ENCODE measurements at places on chromosomes 4 and X.

- no peak for DNase-seq
These were observed 333.6 kb upstream of the IGFBP7 start for GRCh38 chr4:57443787-57444186.

- DNase-seq, result no peak
These were observed 95.6 kb upstream of the SLC4A4 start for GRCh38 chr4:71243091-71243833.

GRCh38 chr4:169612871-169613859 is 782 bp upstream of the NEK1 start:
- peak; percentile 86 for DNase-seq

GRCh38 chr4:78665216-78665770 is 110.9 kb upstream of the BMP2K start:
- no peak for DNase-seq

GRCh38 chr4:165982934-165983333 is 109.9 kb downstream of the TLL1 start:
- no peak for DNase-seq

DNA sequence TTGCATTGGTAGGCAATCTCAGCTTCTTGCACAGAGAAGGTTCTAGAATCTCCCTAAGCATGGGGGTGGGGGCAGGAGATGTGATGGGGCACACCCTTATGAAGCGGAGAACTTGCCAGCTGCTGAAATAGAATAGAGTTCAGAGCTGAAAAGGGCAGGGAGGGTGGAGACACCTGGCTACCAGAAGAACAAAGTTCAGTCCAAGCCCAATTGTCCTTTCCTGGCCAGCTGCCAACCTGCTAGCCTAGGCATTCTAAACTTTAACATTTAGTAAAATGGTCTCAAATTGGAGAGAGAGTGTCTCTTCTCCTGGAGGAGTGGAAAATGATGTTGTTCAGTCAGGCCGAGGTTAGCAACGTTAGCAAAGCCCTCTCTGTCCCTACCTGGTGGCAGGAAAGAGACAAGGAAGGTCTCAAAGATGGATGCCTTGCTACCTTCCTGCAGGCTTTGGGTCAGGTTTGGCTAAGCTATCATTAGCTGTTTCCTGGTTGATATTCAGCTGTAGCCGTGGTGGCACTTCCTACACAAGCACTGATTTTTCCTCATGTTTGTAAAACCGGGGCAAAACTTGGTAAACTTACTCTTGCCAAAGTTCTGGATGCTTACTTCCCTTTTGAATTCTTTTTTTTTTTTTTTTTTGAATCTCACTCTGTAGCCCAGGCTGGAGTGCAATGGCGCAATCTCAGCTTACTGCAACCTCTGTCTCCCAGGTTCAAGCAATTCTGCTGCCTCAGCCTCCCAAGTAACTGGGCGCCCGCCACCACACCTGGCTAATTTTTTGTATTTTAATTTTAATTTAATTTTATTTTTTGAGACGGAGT is 34.7 kb upstream of the NYX start:
- DNase-seq, result peak; percentile 34

GRCh38 chr4:15691346-15692135 is 9.9 kb downstream of the FAM200B start:
- DNase-seq, result peak; percentile 28

DNA sequence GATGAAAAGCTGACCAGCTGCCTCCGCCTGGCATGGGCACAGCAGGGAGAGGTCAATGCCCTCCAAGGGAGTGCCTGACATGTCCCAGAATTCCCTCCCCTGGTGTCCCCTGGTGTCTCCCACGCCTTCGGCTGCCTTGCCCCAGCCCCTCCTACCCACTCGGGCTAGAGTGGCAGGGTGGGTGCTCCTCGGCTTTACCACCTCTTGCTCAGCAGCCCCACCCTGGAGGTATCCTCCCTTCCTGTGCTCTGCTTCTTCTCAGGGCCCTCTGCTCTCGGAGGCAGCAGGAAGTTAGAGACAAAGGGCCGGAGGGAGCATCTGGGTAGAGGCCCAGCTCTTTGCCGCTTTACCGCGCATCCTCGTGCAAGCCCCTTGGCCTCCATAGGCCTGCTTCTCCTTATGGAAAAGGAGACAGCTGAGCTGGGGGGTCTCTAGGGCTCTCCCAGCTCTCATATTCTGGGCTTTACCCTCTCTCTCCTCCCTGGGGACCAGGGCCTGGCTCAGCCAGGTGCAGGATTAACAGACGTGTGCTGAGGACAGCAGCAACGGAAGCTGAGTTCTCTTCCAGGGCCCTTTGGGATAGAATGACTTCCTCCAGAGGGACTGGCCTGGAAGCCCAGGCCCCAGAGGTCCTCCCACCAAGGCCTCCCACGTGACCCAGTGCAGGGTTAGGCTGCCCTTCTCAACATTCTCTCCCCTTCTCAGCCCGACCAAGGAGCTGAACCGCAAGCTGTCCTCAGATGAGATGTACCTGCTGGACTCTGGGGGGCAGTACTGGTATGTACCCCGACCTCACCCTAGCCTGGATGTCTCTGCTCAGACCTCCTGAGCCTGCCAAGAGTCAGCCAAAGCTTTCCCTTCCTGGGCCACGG is 17.2 kb downstream of the XPNPEP2 start:
- DNase-seq, result peak; percentile 72

GRCh38 chrX:118349188-118349587 is 3.3 kb downstream of the WDR44 start:
- no peak for DNase-seq

DNA sequence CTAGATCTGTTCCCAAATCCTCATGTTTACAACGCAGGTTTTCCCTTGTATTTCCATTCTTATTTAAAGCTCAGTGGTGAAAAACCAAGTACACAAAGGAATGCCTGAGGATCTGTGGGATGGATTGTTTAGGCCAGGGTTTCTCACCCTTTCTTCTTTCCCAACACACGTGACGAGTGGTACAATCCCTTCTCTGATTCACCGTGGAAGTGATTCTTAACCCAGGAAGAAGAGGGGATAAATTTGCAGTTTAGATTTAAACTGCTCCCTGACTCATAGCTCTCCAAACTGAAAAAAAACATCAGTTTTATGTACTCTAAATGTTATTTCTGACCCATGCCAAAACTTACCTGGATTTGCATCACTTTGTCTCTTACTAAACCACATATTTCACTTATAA is 17.0 kb downstream of the PAQR3 start:
- DNase-seq, result no peak

- peak; percentile 67 for DNase-seq
These were observed 3.5 kb downstream of the BCOR start for GRCh38 chrX:40094041-40094899.

DNA sequence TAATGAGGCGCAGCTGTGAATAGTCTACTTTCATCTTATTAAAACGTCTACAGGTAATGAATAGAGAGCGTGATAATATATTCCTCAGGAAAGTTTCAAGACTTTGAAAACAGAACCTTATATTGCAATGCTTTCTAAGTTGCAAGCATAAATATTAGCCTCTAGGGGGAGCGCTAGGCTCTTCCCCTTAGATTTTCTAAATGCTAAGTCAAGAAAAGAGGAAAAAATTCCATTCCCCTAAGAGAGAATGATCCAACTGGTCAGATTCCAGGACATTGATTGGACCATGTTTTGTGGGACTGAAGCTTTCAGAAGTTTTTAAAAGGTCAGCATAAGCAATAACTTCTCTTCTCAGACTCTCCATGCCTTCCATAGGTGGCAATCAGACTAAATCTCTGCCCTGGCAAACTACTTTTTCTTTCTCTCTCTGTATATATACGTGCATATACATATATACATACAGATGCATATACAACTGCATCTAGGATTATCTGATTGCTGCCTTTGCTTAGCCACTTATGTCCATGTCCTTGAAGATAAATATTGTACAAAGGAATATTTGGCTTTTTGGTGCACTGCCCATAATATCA is 492.9 kb downstream of the INPP4B start:
- peak; percentile 52 for DNase-seq

- DNase-seq, result no peak
These were observed 281.1 kb downstream of the SLC7A11 start for GRCh38 chr4:137961051-137961438.

DNA sequence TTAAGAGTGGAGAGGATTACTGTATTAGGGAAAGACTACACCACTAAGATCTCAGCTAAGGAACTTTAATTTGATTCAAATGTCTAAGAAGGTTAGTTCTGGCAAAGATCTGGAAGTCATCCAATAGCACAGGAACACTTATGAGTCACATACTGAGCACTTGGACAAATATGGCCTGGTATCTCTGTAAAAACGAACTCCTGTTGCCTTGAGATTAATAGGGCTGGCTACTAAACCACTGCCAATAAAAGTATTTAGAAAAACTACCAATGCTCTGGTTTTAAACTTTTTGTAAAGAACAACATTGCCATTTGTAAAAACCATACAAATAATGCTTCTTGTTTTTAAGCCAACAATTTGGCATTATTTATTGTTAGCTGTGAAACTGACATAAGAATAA is 70.5 kb downstream of the SEC24D start:
- no peak for DNase-seq

DNA sequence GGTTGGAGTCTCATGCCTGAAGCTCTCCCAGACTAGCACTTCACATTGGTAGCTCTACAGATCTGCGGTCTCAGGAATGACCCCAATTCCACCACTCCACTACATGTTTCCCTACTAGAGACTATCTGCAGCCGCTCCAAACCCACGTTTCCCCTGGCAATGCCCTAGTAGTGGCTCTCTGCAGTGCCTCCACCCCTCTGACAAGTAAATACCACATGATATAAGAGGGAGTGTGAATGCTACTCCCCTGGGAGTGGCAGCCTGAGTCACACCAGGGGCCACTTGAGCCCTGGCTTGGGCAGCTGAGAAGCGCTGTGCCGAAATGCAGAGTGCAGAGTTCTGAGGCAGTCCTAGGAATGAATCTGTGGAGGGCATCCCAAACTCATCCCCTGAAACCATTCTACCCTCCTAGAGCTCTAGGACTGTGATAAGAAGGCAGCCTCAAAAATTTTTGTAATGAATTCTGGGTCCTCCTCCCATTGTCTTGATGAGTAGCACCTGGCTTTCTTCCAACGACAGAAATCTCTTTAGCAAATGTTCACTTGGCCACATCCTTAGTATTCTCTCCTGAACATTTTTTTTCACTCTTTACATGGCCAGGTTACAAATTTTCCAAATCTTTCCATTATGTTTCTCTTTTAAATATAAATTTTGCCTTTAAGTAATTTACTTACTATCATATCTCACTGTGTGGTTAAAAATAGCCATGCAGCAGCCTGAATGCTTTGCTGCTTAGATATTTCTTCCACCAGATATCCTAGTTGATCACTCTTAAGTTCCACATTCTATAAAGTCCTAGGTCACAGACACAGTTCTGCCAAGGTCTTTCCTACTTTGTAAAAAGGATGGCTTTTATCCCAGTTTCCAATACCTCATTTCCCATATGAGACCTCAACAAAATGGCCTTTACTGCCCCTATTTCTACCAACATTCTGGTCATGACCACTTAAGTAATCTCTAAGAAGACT is 160.2 kb upstream of the CPEB2 start:
- no peak for DNase-seq

DNA sequence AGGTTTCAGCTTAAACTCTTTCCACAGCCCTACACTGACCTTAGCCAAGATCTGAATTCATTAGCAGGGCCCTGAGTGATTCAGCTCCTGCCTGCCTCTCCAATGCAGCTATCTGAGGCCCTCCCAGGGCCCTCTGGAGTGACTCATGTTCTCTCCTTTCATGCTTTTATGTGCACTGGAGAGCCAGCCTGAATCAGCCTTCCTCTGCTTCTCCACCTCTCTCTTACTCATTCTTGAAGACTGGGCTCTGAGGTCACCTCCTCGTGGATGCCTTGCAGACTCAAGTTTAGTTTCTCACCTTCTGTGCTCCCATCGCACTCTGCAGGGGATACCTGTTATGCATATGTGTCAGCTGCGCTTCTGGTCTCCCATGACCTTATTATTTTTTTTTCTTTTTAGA is 3.1 kb upstream of the OCIAD2 start:
- no peak for DNase-seq

DNA sequence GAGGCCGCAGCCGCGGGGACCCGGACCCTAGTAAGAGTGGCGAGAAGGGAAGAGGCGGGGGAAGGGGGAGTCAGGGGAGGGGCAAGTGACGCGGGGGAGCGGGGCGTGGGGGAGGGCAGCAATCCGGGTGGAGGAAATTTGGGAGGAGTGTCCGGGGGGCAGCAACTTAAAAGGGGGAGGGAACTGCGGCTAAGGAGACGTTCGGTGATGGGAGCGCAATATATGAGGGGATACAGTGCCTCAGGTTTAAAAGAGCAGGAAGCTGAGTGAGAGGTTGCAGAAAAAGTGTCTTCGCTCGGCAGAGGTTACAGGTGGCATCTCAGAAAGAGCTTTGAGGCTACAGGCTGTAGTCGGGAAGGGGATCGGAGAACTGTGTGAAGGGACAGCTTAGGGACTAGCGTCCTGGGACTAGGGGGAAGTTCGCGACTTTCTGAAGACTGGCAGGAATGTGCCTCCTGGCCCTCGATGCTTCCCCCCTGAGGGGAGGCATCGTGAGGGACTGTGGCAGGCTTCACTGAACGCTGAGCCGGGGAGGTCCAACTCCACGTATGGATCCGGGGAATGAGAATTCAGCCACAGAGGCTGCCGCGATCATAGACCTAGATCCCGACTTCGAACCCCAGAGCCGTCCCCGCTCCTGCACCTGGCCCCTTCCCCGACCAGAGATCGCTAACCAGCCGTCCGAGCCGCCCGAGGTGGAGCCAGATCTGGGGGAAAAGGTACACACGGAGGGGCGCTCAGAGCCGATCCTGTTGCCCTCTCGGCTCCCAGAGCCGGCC is 519 bp downstream of the FOXO4 start:
- DNase-seq, result peak; percentile 80

GRCh38 chrX:109393859-109394258 is 88.0 kb downstream of the GUCY2F start:
- DNase-seq, result peak; percentile 28

GRCh38 chrX:13855689-13856450 is 39.0 kb upstream of the GPM6B start:
- DNase-seq, result peak; percentile 6

- no peak for DNase-seq
These were observed 92.5 kb downstream of the PPEF1 start for GRCh38 chrX:18799911-18800310.

DNA sequence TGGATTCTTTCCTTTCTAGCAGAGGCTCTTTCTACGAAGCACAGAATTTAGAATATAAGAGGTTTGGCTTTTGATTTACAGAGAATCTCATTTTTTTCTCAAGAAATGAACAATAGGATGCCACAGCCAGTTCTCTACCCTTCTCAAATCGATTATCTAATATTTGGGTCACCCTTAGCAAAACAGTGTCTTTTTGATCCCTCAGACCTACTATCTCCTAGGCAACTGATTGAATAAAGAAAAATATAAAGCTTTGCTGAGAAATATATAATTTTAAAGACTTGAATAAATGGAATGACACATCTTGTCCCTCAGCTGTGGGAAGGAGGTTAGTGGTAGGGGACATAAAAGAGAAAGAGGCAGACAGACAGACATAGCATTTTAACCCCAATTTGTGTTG is 153.3 kb downstream of the SH3KBP1 start:
- DNase-seq, result no peak

DNA sequence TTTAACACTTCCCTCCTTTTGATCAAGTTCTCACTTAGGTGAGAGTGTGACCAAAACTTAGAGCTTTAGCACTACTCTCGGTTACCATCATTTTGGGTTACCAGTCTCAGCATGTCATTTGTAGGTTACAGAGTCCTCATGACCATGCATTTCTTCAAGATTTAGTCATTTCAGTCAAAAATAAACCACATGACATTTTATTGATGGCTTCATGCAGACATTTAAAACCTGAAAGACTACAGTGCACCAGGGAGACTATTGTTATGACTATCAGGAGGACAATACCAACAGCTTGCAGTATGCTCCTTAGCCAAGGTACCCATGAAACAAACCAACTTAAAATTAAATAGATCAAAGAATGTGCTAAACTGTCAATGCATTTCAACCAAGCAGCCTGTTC is 498.1 kb upstream of the FSTL5 start:
- DNase-seq, result no peak

Data from KBM-7 (cell line).